Sigmoid colon (tissue), 7 donors: ENCODE measurements at places on chromosomes 3 and 15. TPM values are rescaled to one million over a fixed set of nuclear protein-coding genes. Genes with fewer than 3 reads are reported as not detected.

- no peaks in the 10 kb centered on the region for H3K4me1 ChIP-seq
- H3K36me3 ChIP-seq: no peaks in the 10 kb centered on the region
- DNase-seq: no peak
- H3K4me3 ChIP-seq: no peak overlapping the region
These were observed 375.9 kb upstream of the NAALADL2 start for GRCh38 chr3:174483254-174483653.

GRCh38 chr15:32870240-32871033 is 152.6 kb downstream of the GREM1 start:
- H3K27me3 ChIP-seq: no peaks in the 10 kb centered on the region
- H3K4me3 ChIP-seq: no peak overlapping the region
- H3K4me1 ChIP-seq: peaks cover 55% of the 10 kb centered on the region
- H3K36me3 ChIP-seq: no peaks in the 10 kb centered on the region

DNA sequence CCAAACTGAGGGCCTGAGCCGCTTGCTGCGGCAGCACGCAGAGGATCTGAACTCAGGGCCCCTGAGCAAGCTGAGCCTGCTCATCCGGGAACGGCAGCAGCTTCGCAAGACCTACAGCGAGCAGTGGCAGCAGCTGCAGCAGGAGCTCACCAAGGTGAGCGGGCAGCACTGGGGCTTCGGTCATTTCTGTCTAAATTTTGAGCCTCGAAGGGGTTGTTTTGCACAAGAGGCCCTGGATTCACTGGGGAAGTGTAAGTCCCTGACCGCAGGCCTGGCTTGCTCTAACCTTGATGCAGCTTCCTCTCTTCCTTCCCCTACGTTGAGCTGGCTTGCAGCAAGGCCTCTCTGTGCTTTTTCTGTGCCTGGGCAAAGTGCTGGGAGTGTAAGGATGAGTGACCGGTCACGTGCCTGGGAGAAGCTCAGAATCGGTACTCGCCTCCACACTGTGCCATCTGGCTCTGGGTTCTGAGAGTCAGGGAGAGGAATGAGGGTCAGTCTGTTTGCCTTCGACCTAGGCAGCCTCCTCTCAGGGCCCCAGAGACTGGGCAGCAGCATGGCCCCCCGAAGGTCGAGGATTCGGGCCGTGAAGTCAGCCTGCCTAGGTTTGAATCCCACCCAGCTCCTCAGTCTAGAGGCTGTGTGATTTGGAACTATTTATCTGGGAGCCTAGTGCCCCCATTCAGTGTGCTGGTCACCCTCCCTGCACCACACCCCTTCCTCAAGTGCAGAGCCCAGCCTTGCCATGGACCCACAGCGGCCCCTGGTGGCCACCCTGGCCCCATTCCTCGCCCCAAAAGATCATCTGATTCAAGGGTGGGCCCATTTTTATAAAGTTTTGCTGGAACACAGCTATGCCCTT is 1.4 kb downstream of the FES start:
- H3K27me3 ChIP-seq: no peaks in the 10 kb centered on the region
- H3K36me3 ChIP-seq: peaks cover 32% of the 10 kb centered on the region
- peak; percentile 89 for DNase-seq
- H3K27ac ChIP-seq: peak overlapping the region; percentile 87

GRCh38 chr3:98531622-98532274 is at the start of gene GPR15:
GPR15 (plus strand) TSS chr3:98531978; CDS start chr3:98532034, 56 bp downstream.
- H3K27ac ChIP-seq: no peak within 1 kb of the TSS
- no peaks in the 10 kb centered on the region for H3K4me1 ChIP-seq
- no peaks in the 10 kb centered on the region for H3K27me3 ChIP-seq
- no peak within 1 kb of the TSS for H3K4me3 ChIP-seq
- no peaks in the 10 kb centered on the region for H3K36me3 ChIP-seq

DNA sequence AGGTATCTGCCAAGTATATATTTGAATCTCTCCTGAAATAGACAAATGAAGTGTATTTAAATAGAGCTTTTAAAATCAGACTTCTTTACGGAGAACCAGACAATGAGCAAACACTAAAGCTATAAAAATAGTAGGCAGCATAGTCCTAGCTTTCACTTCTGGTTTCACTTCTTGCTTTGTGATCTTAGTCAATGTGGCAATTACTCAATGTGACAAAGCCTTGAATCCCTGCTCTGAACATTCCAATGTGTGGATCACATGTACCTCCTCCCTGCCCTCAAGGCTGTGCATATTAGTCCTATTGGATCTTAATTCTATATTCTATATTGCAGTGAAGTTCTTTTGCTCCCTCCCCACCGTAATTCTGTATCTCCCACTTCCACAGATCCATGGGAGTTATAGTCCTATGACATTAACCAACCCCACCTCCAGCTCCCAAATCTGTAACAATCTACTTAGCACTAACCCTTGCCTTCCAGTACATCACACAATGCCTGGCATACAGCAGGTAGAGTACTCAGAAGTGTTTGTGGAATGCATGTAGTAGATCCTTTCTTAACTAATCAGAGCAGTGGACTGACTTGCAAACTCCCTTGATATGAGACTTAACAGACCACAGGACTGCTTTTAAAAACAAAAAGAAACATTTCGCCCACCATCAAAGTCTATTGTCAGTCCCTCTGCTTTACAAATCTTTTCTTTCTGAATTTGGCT is 24.3 kb upstream of the CP start:
- peak overlapping the region; percentile 33 for H3K27ac ChIP-seq
- H3K4me1 ChIP-seq: no peaks in the 10 kb centered on the region
- no peak overlapping the region for H3K4me3 ChIP-seq
- no peaks in the 10 kb centered on the region for H3K27me3 ChIP-seq
- DNase-seq: no peak
- H3K36me3 ChIP-seq: no peaks in the 10 kb centered on the region

GRCh38 chr3:83559082-83559481 is 1399.7 kb upstream of the CADM2 start:
- H3K4me1 ChIP-seq: no peaks in the 10 kb centered on the region
- no peaks in the 10 kb centered on the region for H3K27me3 ChIP-seq
- no peak overlapping the region for H3K27ac ChIP-seq
- H3K36me3 ChIP-seq: no peaks in the 10 kb centered on the region
- no peak overlapping the region for H3K4me3 ChIP-seq

GRCh38 chr15:92421976-92422375 is 28.3 kb downstream of the ST8SIA2 start:
- no peaks in the 10 kb centered on the region for H3K4me1 ChIP-seq
- H3K27ac ChIP-seq: no peak overlapping the region
- no peaks in the 10 kb centered on the region for H3K27me3 ChIP-seq

DNA sequence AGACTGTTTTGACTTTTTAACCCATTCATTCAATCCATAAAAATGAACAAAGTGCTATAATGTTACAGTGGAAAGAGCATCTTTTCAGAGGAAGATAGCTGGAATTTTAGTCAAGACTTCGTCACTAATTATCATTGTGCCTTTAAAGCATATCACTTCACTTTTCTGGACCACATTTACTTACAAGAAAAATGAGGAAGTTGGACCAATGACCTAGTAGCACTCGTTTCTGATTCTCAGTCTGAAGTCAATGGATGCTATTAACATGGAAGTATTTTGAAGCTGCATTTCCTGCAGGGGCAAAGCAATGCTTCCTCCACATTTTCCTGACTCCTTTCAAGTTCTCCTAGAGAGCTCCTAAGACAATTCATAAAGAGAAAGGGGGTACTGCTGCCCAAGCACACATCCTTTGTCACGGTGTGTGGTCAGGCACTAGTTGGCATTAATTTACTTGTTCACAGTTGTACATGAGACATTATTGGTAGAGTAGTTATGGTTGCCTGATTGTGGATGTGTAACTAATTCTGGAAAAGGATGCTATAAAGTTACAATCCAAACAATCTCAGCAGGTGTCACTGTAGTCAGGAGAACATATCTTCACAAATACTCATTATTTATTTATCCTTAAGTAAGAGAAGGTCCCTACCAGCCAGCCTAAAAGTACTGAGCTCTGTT is 1049.1 kb downstream of the FHIT start:
- no peaks in the 10 kb centered on the region for H3K27me3 ChIP-seq
- no peak for DNase-seq
- no peaks in the 10 kb centered on the region for H3K4me1 ChIP-seq
- H3K27ac ChIP-seq: no peak overlapping the region

DNA sequence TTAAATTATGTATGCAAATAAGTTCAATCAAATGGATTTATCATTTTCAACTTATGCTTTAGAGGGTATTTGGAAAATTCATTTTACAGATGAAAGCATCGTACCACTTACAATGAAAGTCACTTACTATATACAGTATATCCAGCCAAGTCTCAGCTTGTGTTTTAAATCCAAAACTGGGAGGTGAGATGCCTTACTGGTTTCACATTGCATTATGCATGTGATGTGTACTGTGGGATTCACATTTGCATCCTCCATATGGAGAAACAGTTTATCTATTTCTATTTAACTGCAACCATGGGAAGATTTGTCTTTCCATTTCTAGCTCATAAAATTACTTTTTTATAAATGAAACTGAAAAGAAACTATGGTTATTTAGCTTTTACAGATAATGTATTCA is 248.1 kb downstream of the CNTN3 start:
- no peaks in the 10 kb centered on the region for H3K36me3 ChIP-seq
- no peaks in the 10 kb centered on the region for H3K27me3 ChIP-seq
- H3K4me3 ChIP-seq: no peak overlapping the region
- no peak overlapping the region for H3K27ac ChIP-seq
- no peaks in the 10 kb centered on the region for H3K4me1 ChIP-seq

- H3K4me1 ChIP-seq: no peaks in the 10 kb centered on the region
- no peaks in the 10 kb centered on the region for H3K36me3 ChIP-seq
- no peak for DNase-seq
- no peaks in the 10 kb centered on the region for H3K27me3 ChIP-seq
- H3K27ac ChIP-seq: no peak overlapping the region
These were observed 41.4 kb downstream of the SCAPER start for GRCh38 chr15:76863693-76864092.

- no peaks in the 10 kb centered on the region for H3K4me1 ChIP-seq
- no peak for DNase-seq
- H3K4me3 ChIP-seq: no peak overlapping the region
- H3K27ac ChIP-seq: no peak overlapping the region
- no peaks in the 10 kb centered on the region for H3K27me3 ChIP-seq
These were observed 7.3 kb downstream of the ZBTB38 start for GRCh38 chr3:141375381-141376301.

DNA sequence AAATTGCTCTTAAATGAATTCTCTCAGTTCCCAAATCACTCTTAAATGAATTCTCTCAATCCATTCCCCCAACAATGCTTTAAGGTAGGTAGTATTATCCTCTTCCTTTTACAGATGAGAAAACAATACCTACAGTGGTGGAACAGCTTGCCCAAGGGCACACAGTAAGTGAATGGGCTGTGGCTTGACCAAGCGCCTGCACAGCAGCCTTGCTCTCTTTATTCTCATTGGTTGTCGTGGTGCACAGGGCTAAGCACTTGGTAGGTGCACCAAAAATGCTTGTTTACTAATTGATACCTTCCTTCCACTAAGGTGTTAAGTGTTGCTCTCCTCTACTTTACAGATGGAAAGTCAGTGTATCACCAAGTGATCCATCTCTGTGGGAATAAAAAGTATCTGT is 43.3 kb downstream of the FAM43A start:
- H3K4me3 ChIP-seq: no peak overlapping the region
- no peak for DNase-seq
- no peaks in the 10 kb centered on the region for H3K27me3 ChIP-seq
- H3K4me1 ChIP-seq: no peaks in the 10 kb centered on the region

DNA sequence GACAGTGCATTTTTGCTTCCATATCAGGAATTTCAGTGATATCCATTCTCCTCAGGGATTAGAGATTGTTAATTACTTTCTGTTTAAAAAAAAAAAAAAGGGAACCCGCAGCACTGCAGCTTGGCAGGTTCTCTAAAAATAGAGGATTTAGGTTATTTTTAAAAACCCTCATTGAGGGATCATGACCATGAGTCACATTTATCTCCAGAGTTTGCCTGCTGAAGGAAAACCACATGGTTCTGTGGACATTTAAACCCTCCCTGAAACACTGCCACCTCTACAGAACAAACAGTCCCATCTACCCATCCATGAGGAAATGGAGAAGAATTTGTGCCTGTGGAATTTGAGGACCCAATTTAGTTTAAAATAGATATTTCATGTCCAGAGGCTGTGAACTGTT is 66.2 kb upstream of the UBE2E1 start:
- H3K4me1 ChIP-seq: no peaks in the 10 kb centered on the region
- H3K27ac ChIP-seq: no peak overlapping the region
- no peaks in the 10 kb centered on the region for H3K36me3 ChIP-seq
- no peak overlapping the region for H3K4me3 ChIP-seq
- no peak for DNase-seq
- H3K27me3 ChIP-seq: no peaks in the 10 kb centered on the region

DNA sequence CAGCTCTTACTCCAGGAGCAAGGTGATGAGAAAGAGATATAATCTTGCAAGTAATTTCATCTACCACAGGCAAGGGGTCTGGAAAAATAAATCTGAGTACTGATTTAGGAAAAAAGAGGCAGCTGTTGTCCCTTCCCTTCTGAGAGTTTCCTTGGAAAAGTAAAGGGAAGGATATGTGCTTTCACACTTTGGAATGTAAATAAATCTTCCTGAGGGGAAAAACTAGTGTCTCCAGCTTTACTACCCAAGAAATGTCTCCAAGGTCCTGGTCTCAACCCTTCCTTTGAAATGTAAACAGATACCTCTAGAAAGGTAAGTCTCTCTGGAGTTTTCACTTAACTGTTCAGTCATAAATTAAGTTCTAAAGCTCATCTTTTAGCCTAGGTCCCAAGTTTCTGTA is 102.6 kb downstream of the DPH6 start:
- H3K27me3 ChIP-seq: no peaks in the 10 kb centered on the region
- no peaks in the 10 kb centered on the region for H3K36me3 ChIP-seq
- peaks cover 18% of the 10 kb centered on the region for H3K4me1 ChIP-seq
- no peak overlapping the region for H3K4me3 ChIP-seq

DNA sequence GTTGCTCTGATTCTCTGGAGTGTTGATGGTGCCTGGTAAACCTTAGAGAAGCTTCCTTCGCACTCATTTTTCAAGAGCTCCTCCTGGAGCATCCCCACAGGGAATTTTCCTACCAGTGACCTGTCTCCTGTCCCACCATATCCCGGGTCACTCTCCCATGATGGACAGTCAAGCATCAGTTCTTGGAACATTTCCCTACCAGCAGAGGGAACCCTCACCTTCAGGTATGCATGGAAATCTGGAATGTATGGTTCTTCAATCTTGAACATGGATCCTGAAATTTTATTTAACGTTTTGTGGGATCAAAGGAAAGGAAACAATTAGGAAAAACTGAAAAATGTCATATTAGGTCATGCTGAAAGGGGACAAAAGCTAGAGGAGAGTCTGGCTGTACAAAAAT is 153.8 kb downstream of the SPATA16 start:
- H3K4me3 ChIP-seq: no peak overlapping the region
- DNase-seq: no peak
- H3K4me1 ChIP-seq: no peaks in the 10 kb centered on the region
- H3K27me3 ChIP-seq: no peaks in the 10 kb centered on the region

- no peaks in the 10 kb centered on the region for H3K36me3 ChIP-seq
- DNase-seq: no peak
- H3K27ac ChIP-seq: no peak overlapping the region
- no peaks in the 10 kb centered on the region for H3K27me3 ChIP-seq
These were observed 9.7 kb downstream of the SCAMP2 start for GRCh38 chr15:74863239-74864056.

GRCh38 chr3:143837076-143837475 is 11.2 kb downstream of the SLC9A9 start:
- H3K36me3 ChIP-seq: no peaks in the 10 kb centered on the region
- H3K4me1 ChIP-seq: peaks cover 25% of the 10 kb centered on the region
- no peak overlapping the region for H3K27ac ChIP-seq
- no peaks in the 10 kb centered on the region for H3K27me3 ChIP-seq

ARIH1 gene
- 49.0 TPM for total RNA-seq

ADGRG7 gene
- total RNA-seq: not detected

PDCD10 gene
- 62.4 TPM for total RNA-seq

TGM4 gene
- total RNA-seq: not detected

SFMBT1 gene
- total RNA-seq: 13.7 TPM

GOLIM4 gene
- 27.5 TPM for total RNA-seq

COL7A1 gene
- 3.1 TPM for total RNA-seq

IFT80 gene
- total RNA-seq: 22.8 TPM

NDUFB5 gene
- total RNA-seq: 107 TPM

TATDN2 gene
- 11.2 TPM for total RNA-seq
